ENCODE measurements at places on chromosomes 3 and 15.

GRCh38 chr15:40828447-40829036, at the start of gene PPP1R14D:
TSS of gene PPP1R14D (minus strand) at chr15:40828708. CDS start at chr15:40828641, 67 bp downstream.
- no peak for DNase-seq

- no peak for DNase-seq
These were observed 43.5 kb upstream of the CTNNB1 start for GRCh38 chr3:41155834-41156233.

DNA sequence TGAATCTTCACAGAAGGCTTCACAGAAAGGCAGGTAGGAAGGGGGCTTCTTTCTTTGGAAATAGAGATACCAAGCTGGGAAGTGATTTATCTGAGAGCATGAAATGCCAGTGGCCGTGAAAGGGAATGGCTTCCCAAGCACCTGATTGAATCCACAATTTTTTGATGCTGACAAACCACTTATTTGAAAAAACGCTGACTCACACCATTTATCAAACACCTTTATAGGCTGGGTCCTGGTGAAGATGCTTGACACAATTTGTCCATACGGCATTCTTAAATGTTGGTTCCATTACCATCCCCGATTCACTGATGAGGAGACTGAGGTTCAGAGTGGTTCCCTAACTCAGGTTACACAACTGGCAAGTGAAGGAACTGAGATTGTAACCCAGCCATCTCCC, 64.1 kb upstream of the POMGNT2 start:
- no peak for DNase-seq

DNA sequence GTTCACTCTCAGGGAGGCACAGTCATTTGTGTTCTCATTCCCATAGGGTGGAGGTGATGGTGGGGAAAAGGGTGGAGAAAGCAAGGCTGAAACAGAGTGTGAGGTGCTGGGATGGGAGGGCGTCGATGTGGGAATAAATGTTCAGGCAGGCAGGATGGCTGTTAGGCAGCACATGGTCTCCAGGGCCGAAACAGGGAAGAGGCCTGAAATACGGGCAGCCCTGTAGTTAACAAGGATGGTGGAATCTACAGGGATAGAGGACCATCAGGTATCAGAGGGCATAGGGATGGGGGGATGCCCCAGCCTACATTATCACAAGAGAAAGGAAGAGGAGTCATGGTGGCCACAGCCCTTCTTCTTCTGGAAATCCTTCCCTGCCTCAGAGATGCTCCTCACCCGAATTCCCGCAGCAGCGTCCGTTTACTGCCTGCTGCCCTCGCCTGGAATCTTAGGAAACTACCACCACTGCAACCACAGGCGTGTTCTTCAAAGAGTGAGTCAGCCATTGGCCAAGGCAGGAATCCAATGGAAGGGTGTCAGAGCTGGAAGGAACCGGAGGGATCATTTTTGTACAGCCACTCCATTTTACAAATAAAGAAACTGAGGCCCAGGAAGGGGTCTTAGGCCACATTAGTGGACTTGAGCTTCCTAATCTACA, 49.7 kb upstream of the POMGNT2 start:
- no peak for DNase-seq

- no peak for DNase-seq
These were observed 56.0 kb downstream of the KBTBD12 start for GRCh38 chr3:127970966-127971592.

- DNase-seq: no peak
These were observed 1106.8 kb downstream of the ROBO1 start for GRCh38 chr3:78660957-78661356.

GRCh38 chr3:35562141-35562540, 77.2 kb upstream of the ARPP21 start:
- DNase-seq: no peak

- no peak for DNase-seq
These were observed 653 bp upstream of the MFSD1 start for GRCh38 chr3:158801201-158801600.

GRCh38 chr3:108380128-108380795, 83.9 kb downstream of the HHLA2 start:
- DNase-seq: no peak

- peak; percentile 49 for DNase-seq
These were observed 25.3 kb downstream of the EXOG start for GRCh38 chr3:38521391-38521987.

DNA sequence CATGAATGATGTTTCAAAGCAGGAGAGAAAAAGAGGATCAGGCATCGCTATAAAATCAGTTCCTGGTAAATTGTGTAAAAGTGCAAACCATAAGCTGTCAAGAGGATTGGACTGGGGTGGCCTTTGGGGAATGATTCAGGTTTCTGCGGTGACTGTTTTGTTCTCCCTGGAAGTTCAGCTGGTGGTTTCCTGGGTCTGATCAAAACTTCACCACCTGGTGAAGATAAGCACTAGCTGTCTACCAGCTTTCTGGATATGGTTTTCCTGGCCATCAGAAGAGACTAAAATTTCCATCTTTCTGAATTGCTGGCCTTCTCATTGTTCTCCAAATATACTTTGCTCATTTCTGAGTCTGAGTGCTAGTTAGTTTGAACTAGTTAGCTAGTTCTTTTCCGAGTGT, 2.7 kb upstream of the NANOGP8 start:
- DNase-seq: no peak

- DNase-seq: no peak
These were observed 26.7 kb downstream of the SLC2A2 start for GRCh38 chr3:170999737-171000242.

DNA sequence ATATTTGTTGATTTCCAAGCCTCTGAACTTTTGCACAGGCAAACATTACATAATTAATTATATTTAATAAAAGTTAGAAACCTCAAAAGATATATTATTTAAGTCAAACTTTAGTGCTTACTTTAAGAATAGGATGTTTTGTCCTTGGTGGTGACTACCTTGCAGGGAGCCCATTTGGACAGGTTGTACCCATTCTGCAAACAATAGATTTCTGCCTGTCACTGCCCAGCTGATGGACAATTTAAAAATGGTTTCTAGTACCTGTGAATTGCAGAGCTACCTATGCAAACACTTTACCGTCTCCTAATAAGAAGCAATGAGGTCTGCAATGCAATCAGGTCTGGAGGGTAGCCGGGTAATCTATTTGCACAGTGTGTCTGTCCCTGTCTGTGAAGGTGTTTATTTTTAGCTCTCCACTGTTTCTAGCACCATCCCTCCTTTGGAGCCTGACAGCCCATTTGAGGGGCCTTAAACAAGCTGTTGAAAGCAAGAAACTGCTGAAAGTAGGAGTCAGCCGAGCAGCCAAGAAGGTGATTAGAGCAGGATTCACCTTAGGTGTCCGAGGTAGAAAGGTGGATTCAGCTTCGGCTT, 556.2 kb upstream of the CFAP20DC start:
- no peak for DNase-seq

DNA sequence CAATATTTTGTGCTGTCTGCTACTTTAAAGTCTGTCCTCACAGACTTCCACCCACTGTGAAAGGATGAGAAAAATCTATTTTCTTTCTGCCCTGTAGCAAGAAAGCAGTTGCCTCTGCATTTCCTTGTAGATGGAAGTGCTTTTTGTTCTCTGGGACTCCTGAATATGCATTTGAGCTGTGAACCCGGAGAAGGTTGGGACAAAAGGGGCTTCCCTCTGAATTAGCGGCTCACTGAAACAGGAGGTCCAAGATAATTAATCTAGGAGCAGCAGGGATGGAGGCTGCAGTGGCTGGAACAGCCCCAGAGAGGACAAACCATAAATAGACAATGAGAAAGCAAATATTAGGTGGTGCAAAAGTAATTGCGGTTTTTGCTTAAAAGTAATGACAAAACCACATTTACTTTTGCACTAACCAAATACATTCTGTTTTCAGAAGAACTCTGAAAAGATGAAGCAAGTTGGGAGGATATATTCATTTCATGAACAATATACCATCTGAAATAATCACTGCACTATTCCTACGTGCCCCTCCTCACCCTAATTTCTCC, 143.4 kb upstream of the KBTBD8 start:
- DNase-seq: no peak

DNA sequence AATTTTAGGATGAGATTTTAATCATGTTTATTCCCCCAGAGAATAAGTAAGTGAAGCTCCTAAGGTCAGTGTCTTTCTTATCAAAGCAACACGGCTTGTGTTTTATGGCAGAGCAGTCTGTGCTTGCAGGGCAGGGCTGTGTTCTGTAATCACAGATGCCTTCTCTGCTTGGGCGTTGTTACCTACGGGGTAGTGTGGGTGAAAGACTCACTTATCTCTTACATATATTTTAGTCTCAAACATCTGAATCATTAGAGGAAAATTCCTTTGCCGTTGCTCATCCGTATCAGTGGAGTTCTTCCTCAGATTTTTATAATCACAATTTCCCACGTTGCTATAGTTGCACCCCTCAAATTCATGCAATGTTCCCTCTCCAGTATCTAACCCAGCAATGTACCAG, 271.7 kb upstream of the MEIS2 start:
- no peak for DNase-seq

Measured in CD4-positive, alpha-beta T cell treated with Interleukin-15 for 1 hour (primary cell).